Activated CD4-positive, alpha-beta T cell treated with anti-CD3 and anti-CD28 coated beads, Interleukin-2, amount 50 U/mL, for 1 hour (primary cell): ENCODE measurements at places on chromosomes 11 and 22.

DNA sequence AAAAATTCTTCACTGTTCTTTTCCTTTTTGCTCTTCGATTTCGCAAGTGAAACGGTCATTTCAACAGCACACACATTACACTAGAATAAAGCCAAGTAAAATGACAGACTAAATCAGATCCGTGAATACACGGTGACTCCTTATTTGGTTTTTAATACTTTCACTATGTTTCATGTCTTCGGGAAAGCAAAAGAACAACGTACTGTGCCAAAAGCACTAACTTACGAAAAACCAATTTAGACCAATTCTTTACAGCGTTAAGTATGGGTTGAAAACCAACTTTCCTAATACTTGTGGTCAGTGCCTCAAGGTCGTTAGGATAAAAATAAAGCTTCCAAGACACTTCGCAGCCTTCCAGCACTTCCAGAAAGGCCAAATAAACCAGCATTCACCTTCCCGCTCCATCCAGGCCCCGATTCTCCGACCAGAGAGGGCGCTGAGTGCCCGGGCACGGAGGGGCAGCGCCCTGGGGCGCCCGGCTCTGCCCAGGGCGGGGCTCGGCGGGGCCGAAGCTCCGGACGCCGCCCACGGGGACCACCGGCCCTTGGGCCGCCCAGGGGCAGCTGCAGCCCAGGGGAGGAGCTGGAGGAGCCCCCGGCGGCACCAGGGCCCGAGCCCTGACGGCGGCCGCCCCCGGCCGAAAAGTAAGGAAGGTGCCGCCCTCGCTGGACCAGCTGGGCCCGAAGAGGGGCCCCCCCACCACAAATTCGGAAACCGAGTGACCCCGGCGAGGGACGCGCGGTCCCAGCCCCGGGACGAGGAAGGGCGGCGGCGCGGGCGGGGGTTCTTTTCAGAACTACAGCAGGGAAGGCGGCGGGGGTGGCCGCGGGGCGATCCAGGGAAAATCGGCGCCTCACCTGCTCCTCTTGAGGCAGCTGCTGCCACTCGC, 499 bp downstream of the ATL3 start:
- DNase-seq = peak; percentile 16

GRCh38 chr11:132549001-132549400, 983.3 kb downstream of the OPCML start:
- no peak for DNase-seq

DNA sequence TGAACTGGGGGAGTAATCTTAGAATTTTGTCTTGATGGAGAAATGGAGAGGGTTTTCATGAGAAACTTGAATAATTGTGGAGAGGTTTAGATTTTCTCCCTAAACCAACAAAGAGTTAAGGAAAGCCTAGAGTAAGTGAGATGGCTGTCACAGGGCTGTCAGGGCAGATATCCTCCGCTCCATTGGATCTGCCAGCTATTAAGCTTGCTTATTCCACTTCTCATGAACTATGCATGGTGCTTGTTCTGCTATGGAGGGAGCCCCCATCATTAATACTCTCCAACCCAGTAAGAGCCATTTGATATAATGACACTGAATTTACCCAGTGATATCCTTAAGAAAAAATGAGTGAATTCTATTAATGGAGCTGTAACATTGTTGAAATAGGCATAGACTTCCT, 342.8 kb upstream of the MTNR1B start:
- no peak for DNase-seq

DNA sequence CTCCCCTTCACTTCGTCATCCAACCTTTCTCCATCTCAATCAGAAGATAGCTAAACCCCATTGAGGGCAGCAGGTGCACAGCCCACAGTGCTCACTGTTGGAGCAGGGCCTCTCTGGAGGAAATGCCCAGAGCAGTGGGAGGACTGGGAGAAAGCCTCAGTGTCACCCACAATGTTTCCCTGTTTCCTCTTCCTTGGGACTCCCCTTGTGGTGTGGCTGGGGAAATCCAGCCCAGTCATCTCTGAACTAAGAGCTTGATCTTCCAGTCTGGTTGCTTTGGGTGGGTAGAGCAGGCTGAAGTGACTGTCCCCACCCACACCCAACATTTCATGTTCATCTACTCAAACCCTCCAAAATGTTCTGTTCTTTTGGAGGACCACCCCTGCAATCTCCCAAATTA, 29.8 kb upstream of the EED start:
- DNase-seq = no peak

- no peak for DNase-seq
Observed at GRCh38 chr11:108027057-108027456, 18.4 kb downstream of the CUL5 start.

DNA sequence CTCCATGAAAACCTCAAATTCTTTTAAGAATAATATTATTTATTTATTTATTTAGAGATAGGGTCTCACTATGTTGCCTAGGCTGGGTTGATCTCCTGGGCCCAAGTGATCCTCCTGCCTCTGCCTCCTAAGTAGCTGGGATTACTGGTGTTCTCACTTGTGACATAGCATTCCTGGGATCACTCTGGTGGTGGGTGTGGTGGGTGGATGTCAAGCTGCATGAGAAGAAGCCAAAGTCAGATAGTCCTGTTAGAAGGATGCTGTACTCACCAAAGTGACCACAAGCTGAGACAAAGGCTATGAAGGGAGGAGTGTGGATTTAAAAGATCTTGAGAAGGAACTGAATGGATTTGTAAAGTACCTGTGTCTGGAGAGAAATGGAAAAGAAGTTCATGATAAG, 87.9 kb upstream of the SPON1 start:
- DNase-seq = no peak

- DNase-seq = no peak
Observed at GRCh38 chr11:46612326-46612725, 4.7 kb downstream of the HARBI1 start.

GRCh38 chr11:16393340-16393739, 37.0 kb upstream of the SOX6 start:
- no peak for DNase-seq

DNA sequence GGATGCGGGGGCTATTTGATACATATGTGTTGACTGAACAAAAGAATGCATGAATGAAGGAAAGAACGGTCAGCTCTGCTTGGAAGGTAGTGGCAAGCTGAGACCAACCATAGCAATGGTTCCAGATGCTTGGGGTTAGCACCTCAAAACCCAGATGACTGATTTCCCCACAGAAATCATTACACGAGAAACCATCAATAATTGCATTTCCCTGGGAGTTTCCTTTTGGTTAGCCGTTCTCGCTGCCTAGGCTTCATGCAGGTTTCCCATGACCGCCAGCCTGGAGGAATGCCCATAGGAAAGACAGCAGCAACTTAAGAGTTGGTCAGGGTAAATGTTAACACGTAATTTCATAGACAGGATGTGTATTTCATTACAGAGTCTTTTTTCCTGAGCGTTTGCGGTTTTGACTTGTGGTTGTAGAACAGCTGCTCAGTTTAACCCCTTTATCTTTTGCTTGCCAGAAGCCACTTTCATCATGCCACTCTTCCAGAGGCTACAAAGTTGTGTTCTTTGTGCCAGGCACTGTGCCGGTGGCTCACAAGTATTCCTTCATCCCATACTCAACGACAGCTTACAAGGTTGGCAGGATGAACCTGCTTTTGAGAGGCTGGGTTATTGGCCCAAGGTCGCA, 2.8 kb downstream of the IL17RA start:
- peak; percentile 23 for DNase-seq

GRCh38 chr11:82718307-82718706, 15.4 kb downstream of the FAM181B start:
- no peak for DNase-seq

- DNase-seq = no peak
Observed at GRCh38 chr22:17501679-17502285, 61.5 kb upstream of the SLC25A18 start.

DNA sequence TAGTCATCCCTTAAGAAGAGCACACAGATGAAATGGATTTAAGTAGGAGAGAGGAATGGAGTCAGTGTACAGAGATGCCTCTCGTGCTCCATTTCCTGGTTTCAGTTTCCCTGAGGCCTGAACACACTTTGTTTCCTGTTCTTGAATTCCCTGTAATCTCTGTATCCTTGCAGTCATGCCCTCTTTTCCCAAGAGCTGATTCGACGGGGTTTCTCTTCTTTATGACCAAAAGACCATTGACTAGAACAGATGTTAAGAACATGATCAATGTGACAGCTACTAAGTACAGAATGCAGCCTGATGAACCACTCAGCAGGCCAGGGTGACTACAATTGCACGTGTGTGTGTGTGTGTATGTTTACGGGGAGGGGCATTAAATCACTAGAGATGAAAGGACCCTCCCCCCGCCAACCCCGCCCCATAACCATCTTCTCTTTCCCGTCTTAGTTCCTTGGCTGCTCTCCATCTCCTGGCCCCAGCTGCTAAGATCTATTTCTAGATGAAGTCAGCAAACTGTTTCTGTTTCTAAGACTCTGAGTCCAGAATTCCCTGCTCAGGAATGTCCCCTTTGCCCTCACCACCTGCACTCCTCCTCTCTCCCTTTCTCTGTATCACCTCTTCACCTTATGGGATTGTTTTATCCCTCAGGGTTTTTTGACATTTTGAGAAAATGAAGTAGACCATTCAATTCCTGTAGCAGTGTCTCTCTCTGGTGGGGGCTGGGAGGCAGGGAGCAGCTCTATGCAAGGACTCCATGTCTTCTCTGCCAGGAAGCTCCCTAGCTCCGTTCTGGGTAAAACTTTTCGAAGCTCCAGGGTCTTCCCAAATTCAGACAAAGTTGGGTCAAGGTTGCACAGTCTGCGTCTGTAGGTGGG, 26.0 kb downstream of the SLC22A6 start:
- no peak for DNase-seq

DNA sequence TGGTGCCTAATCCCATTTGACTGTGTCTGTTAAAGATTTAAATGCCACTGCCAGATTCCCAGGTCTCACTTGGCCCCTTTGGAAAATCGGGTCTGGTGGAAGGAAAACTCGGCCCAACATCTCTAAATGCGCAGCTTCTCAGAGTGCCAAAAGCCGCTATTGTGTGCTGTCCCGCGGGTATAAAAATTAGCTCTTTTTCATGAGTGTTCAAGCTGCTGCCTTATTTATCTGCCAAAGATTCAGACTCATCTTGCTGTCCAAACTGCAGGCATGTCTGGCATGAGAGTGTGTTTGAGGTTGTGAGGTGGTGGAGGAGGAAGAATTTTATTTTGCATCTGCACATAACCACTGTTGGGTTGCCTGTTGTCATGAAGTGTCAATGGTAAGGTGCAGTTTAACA, 91.4 kb downstream of the NELL1 start:
- no peak for DNase-seq

GRCh38 chr11:88332851-88333250, 4.7 kb downstream of the CTSC start:
- DNase-seq = no peak

GRCh38 chr22:29475550-29475949, 4.5 kb upstream of the NEFH start:
- no peak for DNase-seq

DNA sequence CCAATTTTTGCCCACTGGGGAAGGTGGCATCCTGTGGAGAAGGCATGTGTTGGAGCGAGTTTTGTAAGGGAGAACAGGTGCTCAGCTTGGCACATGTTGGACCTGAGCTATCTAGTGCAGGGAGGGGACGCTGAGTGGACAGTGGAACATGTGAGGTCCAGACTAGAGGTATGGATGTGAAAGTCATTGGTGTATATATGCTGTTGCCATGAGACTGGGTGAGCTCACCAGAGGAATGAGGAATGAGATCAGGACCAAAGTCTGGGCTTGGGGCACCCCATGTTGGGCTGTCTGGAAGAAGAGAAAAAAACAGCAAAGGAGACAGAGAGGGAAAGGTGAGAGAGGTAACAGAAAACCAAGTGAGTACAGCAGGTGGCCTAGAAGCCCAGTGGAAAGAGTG, 12.3 kb upstream of the SYT7 start:
- no peak for DNase-seq

- no peak for DNase-seq
Observed at GRCh38 chr11:126522152-126522551, 166.7 kb downstream of the ST3GAL4 start.

GRCh38 chr22:49823289-49824045, 4.2 kb downstream of the BRD1 start:
- DNase-seq = no peak

GRCh38 chr22:39527481-39527961, 5.0 kb downstream of the RPS19BP1 start:
- DNase-seq = no peak

- no peak for DNase-seq
Observed at GRCh38 chr11:123150882-123151281, 44.2 kb downstream of the CLMP start.

GRCh38 chr11:43555816-43556611, 124.5 kb upstream of the HSD17B12 start:
- no peak for DNase-seq

DNA sequence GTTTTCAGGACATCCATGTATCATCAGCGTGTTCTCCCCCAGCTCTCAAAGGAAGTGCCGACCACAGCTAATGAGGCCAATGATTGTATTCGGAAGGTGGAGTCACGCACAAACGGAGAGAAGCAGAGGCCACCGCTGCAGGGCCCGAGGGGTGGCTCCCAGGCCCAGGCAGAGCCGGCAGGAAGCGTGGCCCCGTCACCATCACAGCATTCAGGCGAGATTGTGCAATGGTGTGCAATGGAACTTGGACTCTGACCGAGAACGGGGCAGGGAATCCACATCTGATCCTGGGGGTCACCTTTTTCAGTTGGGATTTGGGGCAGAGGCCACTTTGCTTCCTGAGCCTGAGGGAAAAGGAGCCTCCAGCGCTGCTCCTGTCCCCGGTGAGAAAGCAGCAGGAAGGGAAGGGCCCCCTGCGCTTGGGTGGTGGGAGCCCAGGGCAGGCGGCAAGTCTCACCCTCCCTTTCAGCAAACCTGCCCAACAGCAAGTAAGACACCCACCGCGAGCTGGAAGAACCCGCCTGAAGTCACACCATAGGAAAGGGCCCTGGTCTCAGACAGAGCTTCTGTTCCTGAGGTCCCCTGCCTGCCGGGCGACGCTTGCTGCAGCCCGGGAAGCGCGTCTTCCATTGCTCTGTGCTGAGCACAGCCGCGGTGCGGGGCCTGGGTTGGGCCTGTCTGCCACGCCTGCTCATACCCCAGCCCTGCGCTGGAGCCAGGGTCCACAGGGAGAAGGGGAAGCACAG, 1430.7 kb downstream of the BRD1 start:
- no peak for DNase-seq

DNA sequence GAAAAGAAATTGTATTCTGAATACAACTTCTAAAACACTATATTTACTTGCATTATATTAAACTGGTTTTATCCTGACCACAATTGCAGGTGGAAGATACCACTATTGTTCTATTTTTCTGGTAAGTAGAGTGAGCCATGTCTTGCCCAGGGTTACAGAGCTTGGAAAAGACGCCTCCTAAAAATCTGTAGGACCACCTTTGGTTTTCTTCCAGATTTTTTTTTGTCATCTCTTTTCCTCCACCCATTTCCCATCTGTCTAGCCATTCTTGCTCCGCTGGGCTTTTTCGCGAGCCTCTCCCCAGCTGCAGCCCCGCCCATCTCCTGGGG, 294 bp upstream of the MTMR3 start:
- no peak for DNase-seq

- DNase-seq = peak; percentile 80
Observed at GRCh38 chr11:450809-451451, 851 bp downstream of the PTDSS2 start.

DNA sequence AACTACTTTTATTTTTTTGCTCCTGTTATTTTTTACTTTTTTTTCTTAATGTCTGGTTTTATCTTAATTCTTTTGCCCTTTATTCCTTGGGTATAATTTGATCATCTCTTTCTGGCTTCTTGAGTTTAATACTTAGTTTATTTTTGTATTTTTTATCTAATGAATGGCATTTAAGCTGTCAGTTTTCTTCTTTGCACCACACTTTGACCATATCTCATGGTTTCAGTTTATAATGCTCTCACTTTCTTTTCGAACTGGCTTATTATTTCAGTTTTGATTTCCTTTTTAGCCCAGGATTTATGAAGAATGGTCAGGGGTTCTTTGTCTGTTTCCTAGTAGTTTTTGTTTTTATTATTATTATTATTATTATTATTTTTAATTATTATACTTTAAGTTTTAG, 48.3 kb downstream of the QSER1 start:
- DNase-seq = no peak
